GM23338 (cell line): ENCODE measurements at places on chromosomes 16 and 17. TPM values are rescaled to one million over a fixed set of nuclear protein-coding genes. Genes with fewer than 3 reads are reported as not detected.

The TAC4 gene
- total RNA-seq = not detected in 2 replicates

The CLEC18B gene
- 0.31 TPM in 1 of 2 replicates, not detected in the other for total RNA-seq

The FLCN gene
- 35.9 and 36.6 TPM in 2 replicates for total RNA-seq

The TNK1 gene
- 8.9 and 15.0 TPM in 2 replicates for total RNA-seq

The NOG gene
- 0.66 and 0.89 TPM in 2 replicates for total RNA-seq
